ENCODE measurements at places on chromosomes 4 and X. TPM values are rescaled to one million over a fixed set of nuclear protein-coding genes. Genes with fewer than 3 reads are reported as not detected.

RNF128 gene
- total RNA-seq = not detected

EDA2R gene
- total RNA-seq = not detected

GRCh38 chrX:134375691-134376090 lies 84.3 kb upstream of the HPRT1 start:
- no peak for DNase-seq
- H3K27ac ChIP-seq = no peak overlapping the region
- H3K36me3 ChIP-seq = peaks cover 11% of the 10 kb centered on the region
- H3K4me3 ChIP-seq = peak overlapping the region; percentile 94
- no peaks in the 10 kb centered on the region for H3K4me1 ChIP-seq

DNA sequence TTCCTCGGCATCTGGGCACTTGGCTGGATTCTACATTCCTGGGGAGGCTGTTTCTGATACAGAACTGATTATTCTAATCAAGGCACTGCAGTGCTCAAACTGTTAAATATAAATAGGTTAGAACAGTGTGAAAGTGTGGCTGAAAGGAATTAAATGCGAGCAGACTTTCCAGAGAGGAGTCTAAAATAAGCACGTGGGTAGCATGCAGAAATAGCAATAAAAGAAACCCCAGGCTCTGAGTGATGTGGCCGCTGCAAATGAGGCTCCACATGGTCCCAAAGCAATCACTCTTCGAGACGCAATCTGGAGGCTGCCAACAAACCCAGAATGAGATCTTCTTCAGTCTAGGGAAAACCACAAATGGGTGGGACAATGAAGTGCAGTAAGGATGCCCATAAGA lies 30.6 kb upstream of the MTM1 start:
- DNase-seq = no peak
- H3K36me3 ChIP-seq = no peaks in the 10 kb centered on the region
- H3K27me3 ChIP-seq = no peaks in the 10 kb centered on the region
- no peak overlapping the region for H3K27ac ChIP-seq
- H3K4me1 ChIP-seq = no peaks in the 10 kb centered on the region
